ENCODE measurements at places on chromosomes 2 and 18. TPM values are rescaled to one million over a fixed set of nuclear protein-coding genes. Genes with fewer than 3 reads are reported as not detected.

The NEU2 gene
- not detected for total RNA-seq

The RTP5 gene
- total RNA-seq = not detected

GRCh38 chr2:66080127-66080526 is 354.8 kb upstream of the MEIS1 start:
- DNase-seq = no peak

DNA sequence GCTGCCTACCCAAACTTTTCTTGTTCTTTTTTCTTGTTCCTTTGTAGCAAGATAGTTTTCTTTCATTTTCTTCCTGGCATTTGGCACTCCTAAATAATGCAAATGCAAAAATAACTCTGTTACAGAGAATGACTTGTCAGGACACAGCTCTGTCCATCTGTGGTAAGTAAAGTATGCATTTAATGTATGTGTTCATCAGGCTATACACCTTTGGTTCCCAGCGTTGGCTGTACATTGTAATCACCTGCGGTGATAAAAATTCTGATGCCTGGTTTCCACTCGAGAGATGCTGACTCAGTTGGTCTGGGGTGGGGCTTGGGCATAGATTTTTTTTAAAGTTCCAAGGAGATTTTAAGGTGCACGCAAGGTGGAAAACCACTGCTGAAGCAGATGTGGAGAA is at the start of gene SERPINB13:
Gene SERPINB13 (plus strand): TSS at position 378 of the 400 bp plus-strand sequence. CDS start 1,325 bp downstream, outside the sequence.
- peak; percentile 97 for DNase-seq

- no peak for DNase-seq
These were observed 130.9 kb downstream of the SH3BP4 start for GRCh38 chr2:235082578-235083338.

DNA sequence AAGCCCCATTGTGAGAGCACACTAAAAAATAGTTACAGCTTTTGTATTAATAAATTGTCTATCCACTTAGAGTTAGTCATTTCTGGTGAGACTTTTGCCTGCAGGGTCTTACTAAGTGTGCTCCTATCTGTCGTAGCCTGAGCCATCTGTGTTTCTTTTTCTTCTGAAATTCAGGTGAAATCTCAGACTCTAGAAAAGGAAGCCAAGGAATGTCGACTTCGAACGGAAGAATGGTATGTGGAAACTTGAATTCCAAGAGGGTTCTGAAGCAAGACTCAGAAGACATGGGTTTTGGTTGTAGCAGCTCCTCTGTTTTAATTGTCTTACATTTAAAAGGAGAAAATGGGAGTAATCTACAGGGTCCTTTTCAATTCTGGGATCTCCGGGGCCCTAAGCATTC is 70.0 kb upstream of the STON1 start:
- no peak for DNase-seq

The PDE6D gene
- 8.7 TPM for total RNA-seq

DNA sequence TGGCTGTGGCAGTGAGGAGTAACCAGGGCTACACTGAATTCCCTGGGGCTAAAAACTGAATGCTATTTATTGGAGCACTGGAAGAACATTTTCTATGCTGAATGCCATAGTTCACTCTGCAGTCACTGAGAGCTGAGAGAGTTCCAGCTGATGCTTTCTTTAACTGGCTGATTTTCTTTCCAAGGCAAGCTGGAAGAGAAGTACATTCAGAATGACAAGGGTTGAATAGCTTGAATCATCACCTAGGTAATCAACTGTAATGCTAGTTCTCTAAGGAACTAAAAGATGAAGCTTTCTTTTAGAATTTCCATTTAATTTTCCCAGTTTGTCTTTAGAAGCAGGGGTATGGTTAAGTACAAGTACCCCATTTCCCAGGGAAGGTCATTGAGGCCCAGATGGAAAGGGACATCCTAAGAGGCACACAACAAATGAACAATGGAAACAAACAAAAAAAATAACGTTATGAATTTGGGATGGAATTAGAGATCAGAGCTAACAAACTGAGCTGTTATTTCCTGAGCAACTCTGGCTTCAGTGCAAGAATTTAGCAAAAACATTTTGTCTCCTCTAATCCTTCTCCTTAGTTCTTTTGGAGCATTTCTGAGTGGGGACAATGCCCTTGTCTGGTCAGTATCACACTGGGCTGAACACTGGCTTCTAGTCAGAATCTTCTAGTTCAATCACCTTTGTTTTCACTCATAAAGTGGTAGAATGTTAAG is 132.8 kb upstream of the REG3A start:
- no peak for DNase-seq

DNA sequence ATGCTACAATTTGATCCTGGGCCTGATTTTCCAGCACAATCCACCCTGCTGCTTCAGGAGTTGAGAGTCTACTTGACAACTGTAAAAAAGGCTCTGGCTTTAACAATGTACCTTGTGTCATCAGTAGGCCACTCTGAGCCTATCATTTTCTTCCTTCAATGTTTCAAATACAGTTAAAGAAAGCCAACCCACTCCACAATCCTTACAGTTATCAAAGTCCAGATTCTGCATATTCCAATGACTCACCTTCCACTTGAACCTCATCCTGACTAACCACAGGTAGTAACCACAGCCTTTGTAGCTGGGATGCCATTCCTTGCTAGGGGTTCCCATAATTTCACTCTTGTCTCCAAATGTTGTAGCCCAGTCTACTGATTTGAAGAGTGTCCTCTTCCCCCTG is 35.5 kb upstream of the AQP4 start:
- peak; percentile 15 for DNase-seq

Measured in bronchial epithelial cell (primary cell).